Activated B cell treated with CpG ODN at 0.5 μM for 24 hours (primary cell): ENCODE measurements at places on chromosomes 4 and X. TPM values are rescaled to one million over a fixed set of nuclear protein-coding genes. Genes with fewer than 3 reads are reported as not detected.

DNA sequence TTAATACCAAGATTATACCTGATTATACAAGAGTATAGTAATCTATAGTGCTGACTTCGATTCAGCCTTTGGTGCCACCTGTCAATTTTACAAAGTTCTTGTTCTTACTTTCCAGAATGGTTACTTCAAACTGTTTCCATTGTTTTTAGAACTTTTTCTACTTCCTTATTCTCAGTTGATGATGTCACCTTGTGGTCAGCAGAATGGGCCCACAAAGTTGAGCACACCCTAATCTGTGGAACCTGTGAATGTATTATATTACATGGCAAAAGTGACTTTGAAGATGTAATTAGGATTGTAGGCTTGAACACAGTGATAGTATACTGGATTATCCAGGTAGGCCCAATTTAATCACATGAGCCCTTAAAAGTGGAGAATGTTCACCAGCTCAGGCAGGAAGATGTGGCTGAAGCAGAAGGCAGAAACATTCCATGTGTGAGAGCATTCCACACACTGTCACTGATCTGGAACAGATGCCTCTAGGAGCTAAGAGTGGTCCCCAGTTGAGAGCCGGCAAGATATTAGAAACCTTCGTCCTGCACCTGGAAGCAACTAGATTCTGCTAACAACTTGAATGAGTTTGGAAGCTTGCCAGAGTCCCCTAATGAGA, 6.3 kb upstream of the SGMS2 start:
- DNase-seq, result no peak

The TMEM154 gene
- 47.5 and 59.9 TPM in 2 replicates for total RNA-seq

The RHOXF2B gene
- total RNA-seq, result not detected in 2 replicates

DNA sequence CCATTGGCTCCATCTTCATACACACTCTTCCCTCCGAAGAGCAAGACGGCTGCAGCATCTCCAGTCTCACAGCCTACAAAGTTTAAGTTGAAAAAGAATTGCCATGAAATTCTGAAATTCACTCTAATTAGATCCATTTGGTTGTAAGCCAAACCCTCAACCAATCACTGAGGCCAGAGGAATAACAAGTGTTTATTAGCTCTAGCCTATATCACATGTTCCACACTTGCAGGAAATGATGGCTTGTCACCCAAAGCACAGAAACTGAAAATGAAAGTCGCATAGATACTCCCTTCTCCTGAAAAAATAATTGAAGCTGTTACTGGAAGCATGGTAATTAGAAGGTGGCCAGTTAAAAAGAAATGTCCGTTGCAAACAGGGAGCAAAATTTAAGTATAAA, 1071.8 kb downstream of the CCSER1 start:
- no peak for DNase-seq

DNA sequence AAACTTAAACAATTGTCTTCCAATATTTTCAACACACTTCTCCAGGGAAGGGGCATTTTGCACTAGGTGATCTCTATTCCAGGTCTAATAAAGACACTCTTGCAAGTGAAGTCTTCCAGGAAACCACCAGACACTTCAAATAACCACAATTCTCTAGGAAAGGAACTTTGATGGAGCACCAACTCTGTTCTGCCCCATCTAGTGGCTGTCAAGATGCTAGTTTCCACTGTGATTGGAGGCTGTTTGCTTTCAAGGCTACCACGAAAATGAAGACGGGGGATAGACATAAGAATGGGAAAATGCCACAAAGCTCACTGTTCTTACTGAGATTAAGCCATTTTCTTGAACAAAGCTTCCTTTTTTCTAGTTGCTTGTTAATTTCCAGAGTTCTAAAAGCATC, 100.6 kb upstream of the F9 start:
- no peak for DNase-seq

DNA sequence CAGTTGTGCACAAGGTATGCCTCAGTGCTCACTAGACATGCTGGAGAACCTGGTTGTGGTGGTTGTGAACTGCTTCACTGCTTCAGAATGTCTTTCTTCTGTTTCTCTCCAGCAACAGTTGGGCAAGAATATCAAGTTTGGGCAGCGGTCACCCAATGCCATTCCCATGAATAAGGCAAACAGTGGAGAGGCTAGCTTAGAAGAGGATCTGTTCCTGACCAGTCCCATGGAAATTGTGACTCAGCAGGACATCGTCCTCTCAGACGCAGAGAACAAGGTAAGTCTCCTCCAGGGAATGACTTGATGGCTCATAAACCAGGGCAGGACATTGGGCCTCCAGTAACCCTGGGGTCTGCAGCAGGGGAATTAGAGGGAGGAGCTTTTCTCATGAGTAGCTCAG, 79.9 kb downstream of the AASDH start:
- no peak for DNase-seq

DNA sequence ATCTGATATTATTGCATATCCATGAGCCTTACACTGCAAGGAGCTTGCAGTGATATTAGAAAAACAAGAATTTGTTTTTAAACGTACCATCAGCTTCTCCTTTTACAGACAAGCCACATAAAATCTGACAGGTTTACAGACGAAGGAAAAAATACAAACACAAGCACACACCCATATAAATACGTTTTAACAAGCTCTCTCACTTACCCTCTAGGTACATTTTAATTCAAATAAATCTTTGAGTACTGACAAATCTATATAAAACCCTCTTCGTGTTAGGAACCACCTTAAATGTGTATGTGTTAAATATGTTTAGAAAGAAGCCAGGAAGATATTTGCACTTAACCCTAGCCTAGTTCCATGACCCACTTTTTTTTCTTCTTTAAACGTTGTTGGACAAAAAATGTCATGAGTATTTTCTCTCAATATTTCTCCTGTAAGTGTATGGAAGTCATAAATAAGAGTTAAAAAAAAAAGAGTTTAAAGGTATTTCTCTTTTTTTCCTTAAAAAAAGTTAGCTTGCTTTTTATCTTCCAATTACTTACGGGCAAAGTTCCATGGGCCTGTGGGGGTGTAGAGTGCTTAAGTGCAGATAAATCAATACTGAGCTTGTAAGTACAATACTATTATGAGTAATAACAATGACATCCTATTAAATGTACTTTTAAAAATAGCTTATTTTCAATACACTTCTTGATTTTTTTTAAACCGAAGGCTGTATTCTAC, 1.5 kb downstream of the ARAP2 start:
- DNase-seq, result no peak

- DNase-seq, result no peak
These were observed 31.9 kb downstream of the TRAPPC11 start for GRCh38 chr4:183691006-183691405.

The COPS4 gene
- total RNA-seq, result 32.7 and 36.7 TPM in 2 replicates
